ENCODE measurements at places on chromosomes 16 and 17.

- DNase-seq, result no peak
Measured at GRCh38 chr17:50221864-50222545, 20.6 kb upstream of the COL1A1 start.

DNA sequence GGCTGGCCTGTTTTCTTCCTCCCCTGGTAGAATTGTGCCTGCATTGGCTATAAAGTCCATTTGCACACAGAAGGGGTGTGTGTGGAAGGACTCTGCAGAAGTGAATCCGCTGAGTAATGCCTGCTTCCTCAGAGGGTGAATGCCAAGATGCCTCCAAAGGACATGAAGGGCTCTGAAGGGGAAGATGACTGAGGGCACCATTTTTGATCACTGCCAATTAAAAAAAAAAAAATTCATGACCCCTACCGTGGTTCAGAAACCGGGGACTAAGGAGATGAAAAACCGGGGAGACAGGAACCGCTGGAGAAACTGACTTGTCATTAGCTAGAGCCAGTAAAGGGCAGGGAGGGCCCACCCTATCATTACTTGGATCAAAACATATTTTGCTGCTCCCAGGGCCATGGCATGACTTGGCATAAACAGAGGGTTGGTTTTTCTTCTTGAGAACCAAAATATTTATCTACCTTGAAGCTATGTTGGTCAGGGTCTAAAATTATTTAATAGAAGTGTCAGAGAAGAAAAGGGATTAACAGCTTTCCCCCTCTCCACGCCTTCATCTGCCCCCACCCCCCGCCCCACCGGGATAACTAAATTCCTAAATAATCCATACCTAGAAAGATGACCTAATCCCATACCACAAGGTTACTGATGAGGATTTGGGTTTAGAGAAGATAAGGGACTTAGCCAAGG, 3.6 kb upstream of the USP7 start:
- no peak for DNase-seq

DNA sequence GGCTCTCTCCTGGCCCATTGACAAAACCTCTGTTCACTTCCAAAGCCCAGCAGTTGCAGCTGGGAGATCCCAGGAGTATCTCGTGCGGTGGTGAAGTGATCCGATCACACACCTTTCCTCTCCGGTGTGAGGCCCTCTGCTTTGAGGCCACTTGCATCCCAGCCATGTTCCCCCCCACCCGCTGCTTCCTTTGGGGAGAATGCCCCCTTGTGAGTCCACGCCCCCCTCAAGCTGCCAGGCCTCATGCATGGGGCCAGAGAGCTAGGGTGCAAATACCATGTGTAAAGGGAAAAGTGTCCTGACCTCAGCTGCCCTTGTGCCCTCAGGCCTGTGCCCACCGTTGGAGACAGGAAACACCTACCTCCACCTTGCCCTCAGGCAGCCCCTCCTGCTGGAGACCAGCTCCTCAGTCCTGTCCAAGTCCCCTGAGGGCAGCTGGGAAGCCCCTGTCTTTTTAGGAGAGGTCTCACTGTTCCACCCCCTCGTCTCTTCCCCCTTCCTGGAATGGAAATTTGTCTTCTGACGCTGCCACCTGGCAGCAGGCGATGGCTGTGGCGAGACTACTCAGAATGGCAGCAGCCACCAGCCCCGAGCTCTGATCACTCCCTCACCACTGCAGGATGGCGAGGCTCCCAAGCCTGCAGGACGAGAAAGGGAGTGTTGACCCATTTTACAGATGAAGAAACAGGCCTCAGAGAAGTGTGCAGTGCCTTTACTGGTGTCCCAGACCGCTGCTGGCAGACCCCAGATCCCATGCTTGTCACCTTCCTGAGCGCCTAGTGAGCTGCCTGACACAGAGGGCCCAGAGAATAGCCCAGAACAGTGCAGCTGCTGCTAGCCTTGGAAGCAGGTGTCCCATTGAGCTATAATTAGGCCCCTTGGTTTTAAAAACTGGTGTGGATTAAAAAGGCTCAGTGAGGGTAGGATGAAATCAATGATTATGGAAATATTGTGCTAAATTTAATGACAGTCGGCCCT, 120.6 kb upstream of the CACNG5 start:
- DNase-seq, result no peak

DNA sequence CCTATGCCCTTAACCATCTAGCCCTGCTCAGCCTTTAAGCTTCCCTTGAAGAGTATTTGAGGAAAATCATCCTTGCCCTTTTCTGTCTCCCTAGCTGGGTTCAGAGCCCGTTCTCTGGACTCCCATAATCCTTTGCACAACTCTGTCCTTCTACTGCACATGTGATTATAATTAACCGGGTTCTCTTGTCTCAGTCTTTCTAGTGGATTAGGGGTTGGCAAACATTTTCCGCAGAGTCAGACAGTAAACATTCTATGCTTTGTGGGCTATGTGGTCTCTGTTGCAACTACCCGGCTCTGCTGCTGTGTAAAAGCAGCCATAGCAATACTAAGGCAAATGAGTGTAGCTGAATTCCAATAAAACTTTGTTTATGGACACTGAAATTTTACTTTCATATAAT, 80.0 kb downstream of the CDRT15 start:
- no peak for DNase-seq

DNA sequence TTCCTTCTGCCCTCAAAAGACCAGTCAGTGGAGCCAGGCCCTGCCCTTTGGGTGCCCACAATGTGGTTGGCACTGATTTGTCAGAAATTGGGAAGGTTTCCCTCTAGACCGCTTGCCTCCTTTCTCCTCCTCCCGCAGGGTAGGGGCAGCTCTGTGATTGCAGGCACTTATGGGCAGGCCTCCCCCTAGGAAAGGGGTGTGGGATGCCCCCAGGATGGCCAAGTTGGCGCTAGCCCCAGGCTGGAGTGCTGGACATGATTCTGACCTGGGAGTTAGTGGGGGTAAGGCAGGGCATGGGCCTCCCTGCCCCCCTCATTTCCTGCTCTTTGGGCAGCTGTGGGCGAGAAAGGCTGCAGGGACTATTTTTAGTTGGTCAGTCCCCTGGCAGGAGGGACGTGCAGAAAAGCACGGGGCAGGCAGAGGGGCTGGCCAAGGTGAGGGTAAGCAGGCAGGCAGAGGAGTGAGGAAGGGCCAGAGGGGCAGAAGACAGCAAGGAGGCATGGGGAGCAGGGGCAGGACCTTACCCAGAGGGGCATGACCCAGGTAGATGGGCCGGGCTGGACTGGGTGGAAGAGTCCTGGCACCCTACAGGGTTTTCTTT, 3.3 kb downstream of the RARA start:
- DNase-seq, result no peak

Data from BE2C (cell line).